ENCODE measurements at places on chromosomes 11 and 22.

DNA sequence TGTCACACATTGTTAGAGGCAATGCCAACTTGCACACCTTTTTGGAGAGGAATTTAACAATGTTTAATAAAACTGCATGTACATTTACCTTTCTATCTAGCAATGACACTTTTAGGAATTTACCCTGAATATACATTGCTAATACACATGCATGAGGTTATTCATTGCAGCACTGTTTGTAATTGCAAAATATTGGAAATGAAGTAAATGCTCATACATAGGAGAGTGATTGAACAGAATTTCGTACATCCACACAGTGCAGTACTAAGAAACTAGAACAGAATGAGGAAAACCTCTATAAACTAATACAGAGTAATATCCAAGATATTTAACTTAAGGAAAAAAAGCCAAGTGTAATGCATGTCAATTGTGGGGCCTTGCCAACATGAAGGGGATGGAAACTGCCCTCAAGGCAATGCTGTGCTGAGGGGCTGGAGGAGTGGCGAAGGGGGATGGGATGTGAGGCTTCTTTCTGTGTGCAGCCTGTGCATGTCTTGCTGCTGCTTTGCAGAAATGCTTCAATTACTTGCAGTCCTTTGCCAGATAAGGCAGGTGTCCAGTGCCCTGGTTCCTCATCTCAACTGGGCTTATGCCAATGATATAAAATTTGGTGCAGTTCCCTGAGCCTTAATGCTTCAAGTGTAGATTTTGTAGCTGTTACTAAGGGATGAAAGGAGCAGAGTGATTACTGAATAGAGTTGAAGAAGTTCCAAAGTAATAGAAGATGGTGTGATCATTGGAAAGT lies 96.1 kb downstream of the GRIA4 start:
- no peak for DNase-seq

DNA sequence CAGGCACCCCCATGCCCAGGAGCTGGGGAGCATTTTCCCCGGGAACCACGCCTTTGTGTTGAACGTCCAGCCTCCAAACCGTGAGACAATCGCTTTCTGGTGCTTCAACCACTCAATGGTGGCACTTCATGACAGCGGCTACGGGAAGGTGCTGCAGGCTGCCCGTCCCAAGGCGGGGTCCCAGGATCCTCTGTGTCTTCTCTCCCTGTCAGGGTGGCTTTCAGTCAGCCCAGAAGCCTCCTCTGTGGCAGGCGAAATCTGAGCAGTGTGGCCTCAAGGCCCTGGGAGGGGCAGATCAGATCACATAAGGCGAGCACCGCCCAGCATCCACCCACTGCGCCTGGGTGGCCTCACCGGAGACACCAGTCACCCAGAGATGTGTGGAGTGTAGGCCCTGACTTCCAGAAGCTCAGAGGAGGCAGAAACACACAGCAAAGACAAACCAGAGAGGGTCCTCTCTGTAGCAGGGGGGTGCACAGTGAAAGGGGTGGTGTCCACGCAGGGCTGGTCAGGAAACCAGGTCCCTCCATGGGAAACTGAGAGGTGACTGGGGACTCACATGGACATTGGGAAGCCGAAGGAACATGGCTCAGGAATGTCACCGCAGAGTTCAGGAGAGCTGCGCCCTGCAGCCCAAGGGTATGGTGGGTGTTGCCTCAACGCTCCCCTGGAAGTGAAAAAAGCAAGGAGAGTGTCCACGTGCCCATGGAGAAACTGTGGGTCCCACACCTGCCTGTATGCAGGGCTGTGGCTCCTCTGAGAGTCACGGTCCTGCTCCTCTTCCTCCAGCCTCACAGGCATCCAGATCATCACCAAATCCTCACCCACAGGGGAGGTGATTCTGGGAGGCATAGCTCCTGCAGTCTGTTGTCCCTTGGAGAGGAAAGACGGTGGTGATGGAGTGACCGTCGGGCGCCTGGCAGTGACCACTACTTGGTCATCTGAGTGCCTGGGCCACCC lies 1420.7 kb downstream of the TBC1D22A start:
- no peak for DNase-seq

DNA sequence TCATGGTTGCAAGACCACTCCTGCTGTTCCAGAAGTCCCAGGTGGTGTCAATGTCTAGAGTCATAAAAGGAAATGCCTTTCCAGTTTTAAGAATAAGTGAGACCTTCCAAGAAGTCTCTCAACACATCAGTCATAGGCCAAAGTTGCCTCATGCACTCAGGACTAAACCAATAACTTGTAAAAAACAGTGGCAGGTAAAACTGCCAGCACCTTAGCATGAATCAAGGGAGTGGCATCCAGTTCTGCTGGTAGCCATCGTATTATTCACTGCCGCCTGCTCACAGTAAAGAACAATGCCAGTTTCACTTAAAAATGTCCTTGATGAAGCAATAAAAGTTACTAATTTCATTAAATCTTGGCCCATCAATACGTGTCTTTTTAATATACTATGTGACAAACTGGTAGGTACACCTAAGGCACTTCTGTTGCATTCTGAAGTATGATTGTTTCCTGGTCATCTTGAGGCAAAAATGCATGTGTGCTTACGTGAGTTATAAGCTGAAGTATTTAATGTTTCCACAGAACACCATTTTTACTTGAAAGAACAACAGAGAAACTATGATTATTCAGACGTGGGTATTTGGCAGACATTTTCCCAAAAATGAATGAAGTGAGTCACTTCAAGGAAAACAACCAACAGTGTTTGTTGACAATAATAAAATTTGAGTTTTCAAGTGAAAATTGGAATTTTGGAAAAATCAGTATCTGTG lies 125.2 kb upstream of the SNX19 start:
- DNase-seq, result no peak

- DNase-seq, result no peak
Measured at GRCh38 chr22:31838917-31839316, 85.1 kb downstream of the DEPDC5 start.

- DNase-seq, result no peak
Measured at GRCh38 chr22:19815093-19815822, 39.4 kb downstream of the GNB1L start.

GRCh38 chr11:111561306-111561705 lies 20.8 kb downstream of the LAYN start:
- DNase-seq, result no peak

DNA sequence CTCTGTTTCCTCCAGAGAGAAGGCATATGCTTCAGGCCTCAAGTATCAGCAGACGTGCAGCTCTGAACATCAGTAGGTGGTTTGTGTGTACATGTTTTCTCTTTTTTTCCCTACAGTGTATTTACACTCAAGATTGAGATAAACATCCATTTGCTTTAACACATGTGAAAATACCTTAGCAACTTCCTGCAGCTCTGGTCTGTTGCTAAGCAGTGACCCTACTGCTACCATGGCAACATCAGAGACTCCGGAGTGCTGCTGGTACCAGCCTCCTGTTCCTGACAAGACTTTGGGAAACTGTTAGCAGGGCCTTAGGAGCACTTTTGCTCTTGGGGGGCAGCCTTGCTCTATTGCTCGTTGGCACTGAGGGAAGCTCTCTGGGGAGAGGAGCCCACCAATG lies 221.2 kb upstream of the PLET1 start:
- no peak for DNase-seq

DNA sequence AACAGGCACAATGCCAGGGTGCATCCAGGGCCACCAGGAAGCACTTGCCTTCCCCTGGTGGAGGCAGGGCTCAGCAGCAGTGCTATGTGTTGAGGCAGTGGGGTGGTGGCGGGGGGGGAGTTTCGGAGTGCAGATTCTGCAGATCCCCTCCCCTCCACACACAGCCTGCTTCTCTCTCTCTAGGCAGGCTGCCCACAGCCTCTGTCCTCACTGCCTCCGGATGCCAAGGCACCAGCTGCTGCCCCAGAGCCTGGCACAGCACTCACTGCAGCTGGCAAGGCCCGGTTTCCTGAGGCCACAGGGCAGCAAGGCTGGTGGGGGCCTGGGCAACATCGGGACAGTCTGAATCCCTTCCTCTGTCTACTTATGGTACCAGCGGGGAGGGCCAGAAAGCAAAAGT lies 35.8 kb downstream of the NRXN2 start:
- DNase-seq, result no peak

DNA sequence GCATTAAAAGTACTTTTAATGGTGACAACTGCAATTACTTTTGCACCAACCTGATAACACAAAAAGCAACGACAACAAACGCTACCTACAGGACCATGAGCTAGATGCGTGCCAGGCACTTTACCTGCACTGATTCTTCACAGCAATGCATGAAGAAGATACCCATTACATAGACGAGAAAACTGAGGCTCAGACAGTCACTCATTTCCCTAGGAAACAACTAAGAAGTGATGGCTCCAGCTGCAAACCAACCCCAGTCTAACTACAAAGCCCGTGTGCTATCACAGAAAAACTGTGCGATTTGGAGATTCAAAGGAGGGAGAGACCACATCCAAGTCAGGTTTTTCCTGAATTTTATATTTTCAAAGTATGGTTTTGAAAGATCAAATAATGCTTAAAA lies 80.1 kb upstream of the TP53I11 start:
- DNase-seq, result no peak

DNA sequence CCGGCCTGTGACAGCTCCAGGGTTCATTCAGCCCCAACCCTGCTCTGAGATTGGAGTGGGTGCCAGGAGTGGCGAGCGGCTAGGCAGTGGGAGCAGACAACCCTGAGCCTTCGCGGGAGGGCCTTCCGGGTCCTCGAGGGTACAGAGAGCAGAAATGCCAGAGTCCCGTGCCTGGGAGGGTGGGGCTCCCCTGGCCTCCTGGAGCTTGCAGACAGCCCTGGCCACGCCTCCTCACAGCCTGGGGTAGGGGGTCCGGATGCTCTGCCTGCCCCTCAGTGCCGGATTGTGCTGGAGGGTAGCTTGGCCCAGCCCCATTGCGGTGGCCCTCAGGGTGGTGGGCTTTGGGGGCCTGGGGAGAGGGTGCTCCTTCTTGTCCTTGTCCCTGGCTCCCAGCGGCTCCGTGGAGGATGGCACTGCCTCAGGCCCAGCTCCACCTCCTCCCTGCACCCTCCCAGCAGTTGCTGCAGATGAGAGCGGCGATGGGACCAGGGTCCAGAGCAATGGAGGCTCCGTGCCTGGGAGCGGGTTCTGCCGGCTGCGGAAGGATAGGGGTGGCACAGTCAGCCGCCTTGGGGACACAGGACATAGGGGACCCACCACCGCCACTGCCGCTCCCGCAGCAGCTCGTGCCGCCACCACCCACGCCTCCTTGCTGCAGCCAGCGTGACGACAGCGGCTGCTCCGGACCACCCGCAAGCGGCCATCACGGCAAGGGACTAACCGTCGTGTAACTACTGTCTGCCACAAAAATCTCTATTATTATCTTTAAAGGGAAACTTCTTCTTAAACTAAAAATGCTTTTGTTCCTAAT lies 34.9 kb upstream of the OR10G7 start:
- no peak for DNase-seq

DNA sequence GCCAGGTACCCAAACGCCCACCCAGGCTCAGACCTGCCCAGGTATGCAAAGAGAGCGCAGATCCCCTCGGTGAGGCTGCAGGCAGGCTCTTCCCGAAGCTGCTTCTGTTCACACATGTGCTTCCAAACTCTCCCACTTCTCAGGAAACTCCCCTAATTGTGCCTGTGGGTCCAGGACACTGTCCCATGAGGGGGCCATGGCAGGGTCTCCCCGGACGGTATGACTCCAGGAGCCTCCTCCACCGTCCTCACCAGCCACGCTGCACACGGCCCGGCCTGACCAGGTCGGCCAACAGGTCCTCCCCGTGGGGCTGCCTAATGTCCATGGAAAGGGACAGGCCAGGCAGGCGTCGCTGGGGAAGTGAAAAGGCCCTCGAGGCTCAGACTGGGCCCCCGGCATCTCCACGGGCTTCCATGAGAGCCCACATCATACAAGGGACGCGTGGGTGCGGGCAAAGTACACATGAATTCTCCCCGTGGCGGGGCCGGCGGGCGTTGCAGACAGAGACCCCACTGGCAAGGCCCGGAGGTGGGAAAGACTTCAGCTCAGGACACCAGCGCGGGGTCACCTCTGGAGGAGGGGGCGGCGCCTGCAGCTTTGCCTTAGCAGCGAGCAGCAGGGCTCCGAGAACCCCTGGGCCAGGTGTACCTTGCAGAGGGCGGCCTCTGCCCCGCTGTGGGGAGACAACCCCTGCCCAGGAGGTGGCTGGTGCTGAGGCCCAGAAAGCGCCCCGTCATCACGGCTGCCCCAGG lies 526.1 kb downstream of the BRD1 start:
- DNase-seq, result no peak

- no peak for DNase-seq
Measured at GRCh38 chr22:30001459-30001858, 78.8 kb upstream of the HORMAD2 start.

DNA sequence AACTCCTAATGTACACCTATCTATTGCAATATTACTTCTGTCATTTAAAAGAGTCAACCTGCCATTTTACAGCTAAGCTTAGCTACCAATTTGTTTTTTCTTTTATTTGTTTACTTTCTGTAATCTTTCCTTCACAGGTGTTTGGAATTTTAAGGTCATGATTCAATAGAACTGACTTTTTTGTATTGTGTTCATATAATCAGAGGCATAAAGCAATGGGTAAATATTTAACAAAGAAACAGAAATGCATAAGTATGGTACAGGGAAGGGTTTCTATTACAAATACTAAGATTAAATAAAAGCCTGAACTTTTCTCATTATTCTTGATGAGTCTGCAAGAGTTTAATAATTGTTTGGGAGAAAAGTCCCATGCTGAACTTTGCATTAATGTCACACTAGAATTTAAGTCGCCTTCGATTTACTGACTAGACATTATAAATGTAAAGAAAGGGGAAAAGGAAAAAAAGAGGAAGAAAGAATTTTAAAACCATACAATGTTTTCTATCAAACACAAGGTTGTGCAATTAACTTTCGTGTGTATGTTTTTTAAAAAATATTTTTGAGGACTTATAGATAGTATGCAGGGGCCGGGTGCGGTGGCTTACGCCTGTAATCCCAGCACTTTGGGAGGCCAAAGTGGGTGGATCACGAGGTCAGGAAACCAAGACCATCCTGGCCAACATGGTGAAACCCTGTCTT lies 35.0 kb upstream of the HIPK3 start:
- DNase-seq, result no peak

DNA sequence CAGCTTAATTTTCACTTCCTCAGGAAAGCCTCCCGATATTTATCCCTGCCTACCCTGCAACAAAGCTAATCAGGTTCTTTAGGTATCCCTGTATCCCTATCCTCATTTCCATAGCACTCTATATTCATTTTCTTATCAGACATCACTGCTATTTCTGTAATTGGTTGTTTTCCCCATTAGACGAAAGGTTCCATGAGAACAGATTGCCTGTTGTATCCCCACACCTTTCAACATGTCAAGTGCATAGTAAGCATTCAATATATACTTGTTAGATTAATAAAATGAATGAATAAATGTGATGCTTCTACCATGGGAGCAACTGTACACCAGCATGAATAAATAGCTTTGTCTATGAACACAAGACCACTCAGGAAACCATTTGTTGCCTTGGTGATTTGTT lies 499.8 kb downstream of the DLG2 start:
- DNase-seq, result no peak

GRCh38 chr22:45863981-45864751 lies 112.8 kb downstream of the WNT7B start:
- DNase-seq, result peak; percentile 44

- no peak for DNase-seq
Measured at GRCh38 chr22:48882636-48883200, 945.0 kb downstream of the BRD1 start.

- DNase-seq, result no peak
Measured at GRCh38 chr11:78304201-78304600, 113.4 kb downstream of the GAB2 start.

Data from fibroblast of skin of right quadriceps (primary cell).